ENCODE measurements at places on chromosomes 4 and X.

GRCh38 chr4:113971706-113972360 is 7.6 kb downstream of the ARSJ start:
- DNase-seq: no peak

GRCh38 chr4:163380703-163381102 is 37.0 kb downstream of the NPY5R start:
- no peak for DNase-seq

DNA sequence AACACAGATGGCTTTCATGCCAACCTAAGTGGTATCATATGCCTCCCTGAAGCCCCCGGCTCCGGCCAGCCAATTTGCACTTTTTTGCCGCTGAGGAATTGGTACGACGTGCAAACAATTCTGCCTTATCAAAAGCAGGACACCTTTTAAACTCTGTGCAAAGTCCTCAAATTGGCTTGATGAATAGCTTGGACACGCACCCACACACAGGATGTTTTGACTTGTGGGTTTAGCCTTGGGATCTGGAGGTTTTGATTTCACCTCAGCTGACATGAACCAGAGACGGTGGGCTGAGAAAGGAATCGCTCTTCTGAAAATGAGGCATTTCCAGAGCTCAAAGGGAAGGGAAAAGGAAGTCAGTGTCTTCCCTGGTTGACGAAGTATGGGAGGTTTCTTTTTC is 110.8 kb upstream of the SHOX start:
- DNase-seq: no peak

DNA sequence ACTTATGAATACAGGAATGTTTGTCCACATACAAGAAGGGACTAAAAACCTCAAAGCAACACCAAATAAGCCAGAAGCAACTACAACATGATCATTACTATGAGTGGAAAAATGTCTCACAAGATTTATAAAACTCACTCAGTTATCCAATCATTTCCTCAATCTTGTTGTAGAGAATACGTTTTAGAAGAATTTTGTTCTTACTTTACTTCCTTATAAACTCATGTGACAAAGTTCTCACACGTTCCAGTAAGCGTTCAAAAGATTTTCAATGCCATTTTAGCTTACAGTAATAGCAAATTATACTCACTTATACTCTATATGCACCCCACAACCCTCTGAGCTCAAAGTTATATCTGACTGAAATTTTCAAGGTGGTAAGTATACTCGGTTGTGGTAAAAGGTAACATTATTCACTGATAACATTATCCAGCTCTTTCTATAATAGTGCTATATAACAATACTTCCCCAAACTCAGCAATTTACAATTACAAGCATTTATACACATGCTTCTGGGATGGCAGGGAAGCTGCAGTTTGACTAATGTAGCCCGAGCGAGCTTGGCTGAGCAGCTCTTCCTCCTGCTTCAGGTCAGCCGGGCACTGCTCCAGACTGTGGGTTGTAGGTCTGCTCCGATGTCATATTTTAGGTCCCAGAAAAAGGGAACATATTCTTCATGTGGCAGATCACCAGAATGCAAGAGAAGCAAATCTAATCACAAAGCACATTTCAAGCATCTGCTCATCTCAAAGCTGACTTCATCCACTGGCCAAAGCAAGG is 226.3 kb downstream of the RCHY1 start:
- no peak for DNase-seq

DNA sequence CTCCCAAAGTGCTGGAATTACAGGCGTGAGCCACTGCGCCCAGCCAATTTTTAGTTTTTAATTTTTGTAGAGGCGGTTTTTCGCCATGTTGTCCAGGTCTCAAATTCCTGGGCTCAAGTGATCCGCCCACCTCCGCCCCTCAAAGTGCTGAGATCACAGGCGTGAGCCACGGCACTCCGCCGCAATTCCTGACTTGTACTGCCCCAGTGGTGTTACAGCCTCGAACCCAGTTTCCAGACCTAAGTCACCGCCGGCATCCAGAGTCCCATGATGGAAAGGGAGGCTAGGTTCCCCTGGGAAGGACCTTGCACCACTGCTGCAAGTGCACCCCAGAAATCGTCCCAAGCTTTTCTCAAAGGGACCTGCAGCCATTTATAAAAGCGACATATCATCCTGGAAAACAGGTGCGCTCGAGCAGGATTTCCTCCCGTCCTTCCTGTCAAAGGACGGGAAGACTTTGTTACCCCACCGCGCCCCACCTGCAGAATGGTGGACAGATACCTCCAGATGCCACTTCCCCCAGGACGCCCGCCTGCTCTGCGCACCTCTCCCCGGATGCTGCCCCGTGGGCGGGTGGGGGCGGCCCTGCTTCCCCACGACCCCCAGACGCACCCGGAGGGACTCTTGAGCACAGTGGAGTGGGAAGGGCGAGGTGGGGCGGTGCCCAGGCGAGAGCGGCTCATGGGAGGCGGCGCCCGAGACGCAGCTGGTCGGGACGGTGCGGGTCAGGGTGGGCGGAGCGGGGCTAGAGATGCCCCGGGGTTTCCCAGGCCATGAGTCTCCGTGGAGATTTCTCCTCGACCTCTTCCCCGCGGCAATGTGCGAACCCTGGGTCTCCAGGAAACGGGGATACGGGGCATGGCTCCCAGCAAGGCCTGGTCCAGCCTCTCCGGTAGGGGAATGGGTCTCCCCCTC is 947 bp upstream of the RPL10 start:
- peak; percentile 55 for DNase-seq

DNA sequence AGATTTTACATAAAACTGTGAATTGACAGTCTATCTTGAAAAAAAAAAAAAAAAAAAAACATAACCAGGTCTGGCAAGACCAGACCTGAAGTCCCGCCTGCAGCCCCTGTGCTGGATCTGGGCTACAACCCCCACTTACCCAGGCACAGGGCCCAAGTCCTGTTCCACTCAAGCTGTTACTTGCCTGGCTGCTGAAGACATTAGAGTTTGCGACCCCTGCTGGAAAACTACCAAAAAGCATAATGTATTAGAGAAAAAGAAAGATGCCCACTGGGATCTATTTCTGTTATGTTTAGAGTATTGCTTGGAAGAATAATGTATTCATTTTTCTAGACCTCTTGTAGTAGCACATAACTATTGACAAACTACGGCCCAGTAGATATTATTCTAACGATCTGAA is 4.7 kb downstream of the HS3ST1 start:
- peak; percentile 12 for DNase-seq

- DNase-seq: no peak
Observed at GRCh38 chr4:169658196-169658595, 37.8 kb downstream of the CLCN3 start.

DNA sequence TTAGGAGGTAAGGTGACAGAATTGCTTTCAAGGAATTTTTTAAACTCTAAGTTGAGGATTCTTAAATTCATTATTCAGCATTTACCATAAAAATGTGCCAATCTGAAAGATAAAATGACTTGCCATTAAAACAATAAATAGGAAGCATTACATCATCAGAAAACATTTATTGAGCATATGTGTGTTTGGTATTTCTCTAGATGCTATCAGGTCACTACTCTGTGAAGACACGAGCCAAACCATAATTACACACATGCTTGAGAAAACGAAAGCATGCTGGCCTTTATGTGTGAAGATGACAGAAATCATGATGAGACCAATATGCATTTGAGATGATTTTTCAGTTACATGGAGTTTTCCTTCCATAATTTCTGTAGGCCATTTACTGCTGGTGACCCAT is 12.3 kb upstream of the IL21 start:
- no peak for DNase-seq

DNA sequence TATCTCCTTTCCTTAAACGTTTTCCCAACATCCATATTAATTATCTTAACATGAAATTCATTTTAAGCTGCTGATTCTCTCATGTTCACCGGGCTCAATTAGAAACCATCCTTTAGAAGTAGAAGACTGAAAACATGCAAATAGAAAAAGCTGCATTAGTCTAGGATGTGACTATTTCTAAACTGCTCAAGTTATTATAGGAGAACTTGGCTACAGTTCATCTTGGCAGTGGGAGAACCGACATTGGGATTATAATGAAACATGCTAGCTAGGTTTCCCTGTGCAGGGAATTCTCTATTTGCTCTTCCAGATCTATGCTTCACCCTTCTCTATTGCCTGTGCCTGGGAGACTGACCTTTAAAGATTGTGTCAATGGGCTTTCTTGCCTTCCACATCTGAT is 151.0 kb upstream of the PPARGC1A start:
- no peak for DNase-seq

DNA sequence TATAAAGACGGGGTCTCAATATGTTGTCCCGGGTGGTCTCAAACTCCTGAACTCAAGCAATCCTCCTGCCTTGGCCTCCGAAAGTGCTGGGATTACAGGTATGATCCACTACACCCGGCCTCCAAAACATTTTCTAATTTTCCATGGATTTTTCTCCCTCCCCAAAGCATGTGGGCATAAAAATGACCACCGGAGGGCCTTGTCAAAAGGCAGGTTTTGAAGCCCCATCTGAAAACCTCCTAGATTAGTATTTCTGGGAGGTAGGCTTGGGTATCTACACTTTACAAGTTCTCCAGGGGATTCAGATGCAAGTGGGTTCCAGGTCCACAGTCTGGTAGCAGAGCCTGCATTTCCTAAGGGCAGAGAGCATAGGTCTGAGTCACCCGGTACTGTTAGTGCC is 1.4 kb upstream of the GPR173 start:
- DNase-seq: no peak

DNA sequence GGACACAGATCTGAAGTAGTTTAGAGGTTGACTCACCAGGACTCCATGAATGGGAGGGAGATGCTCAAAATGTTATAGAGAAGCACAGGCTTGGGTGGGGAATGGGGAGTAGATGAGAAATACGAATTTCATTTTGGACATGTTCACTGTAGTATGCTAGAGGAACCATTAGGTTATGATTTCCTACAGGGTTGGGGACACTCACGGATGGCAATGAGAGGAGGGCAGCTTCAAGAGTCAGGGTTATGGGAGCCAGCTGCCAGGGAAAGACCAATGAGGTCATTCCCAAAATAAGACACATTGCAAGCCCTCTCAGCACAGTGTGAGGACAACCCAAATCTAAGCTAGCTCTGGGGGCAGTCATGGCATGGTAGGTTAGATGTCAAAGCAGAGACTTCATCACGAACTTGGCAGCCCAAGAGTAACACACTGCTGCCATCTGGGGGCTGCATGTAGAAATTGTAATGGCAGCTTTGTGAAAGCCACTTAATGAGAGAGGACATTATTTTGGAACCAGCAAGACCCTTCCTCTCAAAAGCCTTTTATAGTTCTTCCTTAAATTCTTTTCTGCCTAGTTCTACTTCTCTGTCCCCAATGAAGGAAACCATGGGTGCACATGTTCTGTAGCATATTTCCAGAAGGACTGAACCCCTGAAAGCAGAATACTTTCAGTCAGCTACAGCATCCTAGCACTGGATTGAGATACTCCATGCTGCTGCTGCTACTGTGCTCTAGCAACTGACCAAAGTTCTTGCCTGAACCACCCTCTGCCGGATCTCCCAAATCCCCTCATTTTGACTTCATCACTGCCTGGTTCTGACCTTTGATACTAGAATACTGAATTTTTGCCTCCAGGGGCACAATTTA is 16.2 kb upstream of the ZCCHC12 start:
- DNase-seq: peak; percentile 5

- no peak for DNase-seq
Observed at GRCh38 chrX:39481621-39482020, 616.1 kb downstream of the BCOR start.

GRCh38 chrX:145881175-145881995 is 63.8 kb downstream of the SLITRK2 start:
- no peak for DNase-seq

- peak; percentile 58 for DNase-seq
Observed at GRCh38 chrX:55057675-55058249, 17.1 kb upstream of the PAGE2B start.

- DNase-seq: peak; percentile 38
Observed at GRCh38 chr4:38306482-38307071, 346.4 kb downstream of the PTTG2 start.

GRCh38 chr4:1012034-1012739 is 761 bp downstream of the FGFRL1 start:
- peak; percentile 8 for DNase-seq

GRCh38 chr4:6875431-6875831 is 34.2 kb upstream of the TBC1D14 start:
- DNase-seq: peak; percentile 27

GRCh38 chr4:74364652-74365491 is at the start of gene EREG:
EREG (plus strand) TSS chr4:74365145; CDS start chr4:74365309, 164 bp downstream.
- DNase-seq: no peak

- DNase-seq: no peak
Observed at GRCh38 chr4:168853770-168854169, 156.3 kb downstream of the CBR4 start.

DNA sequence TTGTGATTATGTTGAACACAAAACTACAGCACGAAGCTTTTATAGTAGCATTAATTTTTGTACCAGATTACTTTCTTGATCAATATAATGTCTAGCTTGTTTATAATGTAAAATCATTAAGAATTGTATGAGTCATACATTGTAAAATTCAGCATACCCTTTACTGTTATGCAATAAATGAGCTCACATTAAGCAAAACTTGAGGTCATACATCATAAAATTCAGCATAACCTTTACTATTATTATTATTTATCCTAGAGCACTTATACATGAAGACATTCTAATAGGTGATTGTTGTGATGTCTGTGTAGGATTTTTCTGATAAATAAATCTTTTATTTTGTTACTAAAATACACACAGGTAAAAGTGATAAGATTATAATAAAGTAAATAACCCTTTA is 49.4 kb downstream of the DTHD1 start:
- no peak for DNase-seq

DNA sequence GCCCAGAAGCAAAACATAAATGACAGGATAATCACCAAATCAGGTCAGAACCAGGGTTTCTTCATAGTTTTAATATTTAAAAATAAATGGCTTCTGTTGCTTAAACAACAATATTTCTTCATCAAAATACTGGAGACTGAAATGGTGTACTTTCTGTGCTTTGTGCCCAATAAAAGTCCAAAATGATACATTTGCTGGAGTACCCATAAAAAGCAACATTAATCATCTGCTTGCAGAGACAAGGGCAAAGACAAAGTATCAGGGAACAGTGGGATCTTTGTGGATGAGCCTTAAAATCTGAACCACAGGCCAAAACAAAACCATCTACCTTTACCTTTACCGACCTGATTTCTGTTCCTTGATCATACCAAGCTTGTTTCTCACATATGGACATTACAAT is 683.9 kb upstream of the ATOH1 start:
- DNase-seq: no peak

- DNase-seq: no peak
Observed at GRCh38 chr4:15390494-15390893, 37.3 kb upstream of the C1QTNF7 start.

GRCh38 chrX:134020910-134021309 is 35.5 kb upstream of the GPC3 start:
- DNase-seq: no peak

DNA sequence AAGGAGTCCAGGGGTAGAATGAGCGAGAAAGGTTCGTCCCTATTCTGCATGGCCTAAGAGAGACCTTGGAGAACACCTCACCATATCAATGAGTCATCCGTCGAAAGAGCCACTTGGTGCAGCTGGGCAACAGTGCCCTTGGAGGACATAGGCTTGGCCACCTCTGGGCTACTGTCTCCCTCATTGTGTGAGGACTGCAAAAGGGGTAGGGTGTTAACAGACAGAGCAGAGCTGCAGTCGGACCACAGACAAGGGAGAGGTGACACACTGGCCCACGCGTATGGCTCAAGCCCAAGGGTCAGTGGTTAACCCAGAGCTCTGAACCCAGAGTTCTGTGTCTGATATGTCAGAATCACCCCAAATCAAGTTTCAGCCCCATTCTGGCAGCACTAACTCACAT is 118.2 kb upstream of the BMP3 start:
- DNase-seq: no peak

GRCh38 chr4:8433136-8433535 is 7.4 kb downstream of the ACOX3 start:
- DNase-seq: no peak

- no peak for DNase-seq
Observed at GRCh38 chr4:19540859-19541540, 710.7 kb upstream of the SLIT2 start.
